A549 (cell line): ENCODE measurements at places on chromosomes 1 and 21. TPM values are rescaled to one million over a fixed set of nuclear protein-coding genes. Genes with fewer than 3 reads are reported as not detected.

DNA sequence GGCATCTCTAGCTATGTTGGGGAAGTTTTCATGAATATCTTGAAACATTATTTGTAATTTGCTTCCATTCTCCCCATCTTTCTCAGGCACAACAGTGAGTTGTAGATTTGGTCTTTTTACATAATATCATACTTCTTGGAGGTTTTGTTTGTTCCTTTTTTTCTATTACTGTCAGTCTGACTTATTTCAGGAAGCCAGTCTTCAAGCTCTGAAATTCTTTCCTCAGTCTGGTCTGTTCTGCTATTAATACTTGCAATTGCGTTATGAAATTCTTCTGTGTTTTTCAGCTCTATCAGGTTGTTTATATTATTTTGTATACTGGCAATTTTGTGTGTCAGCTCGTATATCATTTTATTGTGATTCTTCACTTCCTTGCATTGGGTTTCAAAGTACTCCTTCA is 424.6 kb upstream of the PTBP2 start:
- no peak for DNase-seq

DNA sequence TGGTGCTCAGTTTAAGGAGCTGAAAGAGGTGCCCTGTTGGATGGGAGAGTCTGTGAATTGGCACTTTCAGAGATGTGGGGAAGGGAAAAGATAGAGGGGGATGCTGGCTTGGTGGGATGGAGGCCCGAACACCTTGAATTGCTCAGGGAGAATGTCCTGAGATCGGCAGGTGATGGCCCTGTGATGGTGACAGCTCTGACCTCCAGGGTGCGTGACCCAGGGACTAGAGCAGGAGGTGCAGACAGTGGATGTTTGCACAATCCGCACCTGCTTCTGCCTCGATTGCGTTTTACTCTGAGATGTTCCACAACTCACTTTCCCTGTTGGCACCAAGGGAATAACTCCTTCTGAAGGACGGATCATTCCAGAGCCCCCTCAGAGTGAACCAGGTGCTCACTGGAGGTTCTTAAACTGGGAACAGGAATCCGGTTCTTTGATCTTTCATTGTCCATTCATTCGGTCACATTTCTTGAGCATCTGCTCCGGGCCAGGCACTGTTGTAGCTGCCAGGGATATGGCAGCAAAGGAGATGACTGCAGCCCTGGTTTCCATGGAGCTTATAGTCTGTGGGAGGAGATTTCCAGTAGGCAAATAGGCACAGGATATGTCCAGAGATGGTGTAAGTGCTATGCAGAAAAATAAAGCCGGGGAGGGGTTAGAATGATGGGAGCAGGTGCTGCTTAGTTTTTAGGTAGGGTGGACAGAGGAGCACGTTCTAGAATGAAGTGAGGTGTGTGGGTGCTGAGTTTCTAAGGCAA is 226.6 kb upstream of the TMEM51 start:
- no peak for DNase-seq

DNA sequence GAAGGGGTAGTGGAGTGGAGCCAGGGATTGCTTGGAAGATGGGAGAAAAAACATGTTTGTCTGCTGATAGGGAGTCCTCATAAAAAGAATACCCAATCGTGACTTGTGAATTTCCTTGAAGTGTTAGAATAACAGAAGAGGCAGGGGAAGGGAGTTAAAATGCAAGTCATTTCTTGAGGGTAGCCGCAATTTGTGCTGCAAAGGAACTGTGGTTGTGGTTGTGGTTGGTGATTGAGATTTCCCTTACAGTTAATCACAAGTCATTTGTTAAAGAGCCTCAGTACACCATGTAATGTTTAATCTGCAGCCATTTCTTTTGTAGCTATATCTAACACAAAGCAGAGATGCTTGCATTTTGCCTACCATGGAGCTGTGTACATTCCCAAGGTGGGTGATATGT is 38.5 kb upstream of the EGLN1 start:
- no peak for DNase-seq

GRCh38 chr1:41312991-41313645 is 48.1 kb upstream of the FOXO6 start:
- no peak for DNase-seq

DNA sequence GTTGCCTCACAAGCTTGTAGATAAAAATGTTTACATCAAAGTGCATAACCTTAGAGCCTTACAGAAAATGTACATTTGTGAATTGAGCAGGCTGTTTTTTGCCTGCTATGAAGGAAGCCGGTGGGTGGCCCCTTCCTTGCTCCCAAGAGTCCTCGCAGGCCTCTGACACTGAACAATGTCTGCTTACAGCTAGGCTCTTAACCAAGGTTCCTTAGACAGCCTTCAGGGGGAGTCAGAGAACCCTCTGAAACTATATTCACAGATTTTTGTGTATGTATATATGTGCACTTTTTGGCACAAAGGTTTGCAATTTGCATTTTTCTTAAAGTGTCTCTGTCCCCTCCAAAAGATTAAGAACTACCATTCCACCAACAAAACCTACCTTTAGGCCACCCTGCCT is 282.6 kb downstream of the BARHL2 start:
- peak; percentile 1 for DNase-seq

Gene SH2D2A
- polyA plus RNA-seq = 1.6 to 1.8 TPM (median 1.8 TPM) in 3 replicates

- no peak for DNase-seq
These were observed 107.7 kb upstream of the VANGL1 start for GRCh38 chr1:115534106-115534505.

- no peak for DNase-seq
These were observed 2.6 kb downstream of the CTSE start for GRCh38 chr1:206021008-206021625.

DNA sequence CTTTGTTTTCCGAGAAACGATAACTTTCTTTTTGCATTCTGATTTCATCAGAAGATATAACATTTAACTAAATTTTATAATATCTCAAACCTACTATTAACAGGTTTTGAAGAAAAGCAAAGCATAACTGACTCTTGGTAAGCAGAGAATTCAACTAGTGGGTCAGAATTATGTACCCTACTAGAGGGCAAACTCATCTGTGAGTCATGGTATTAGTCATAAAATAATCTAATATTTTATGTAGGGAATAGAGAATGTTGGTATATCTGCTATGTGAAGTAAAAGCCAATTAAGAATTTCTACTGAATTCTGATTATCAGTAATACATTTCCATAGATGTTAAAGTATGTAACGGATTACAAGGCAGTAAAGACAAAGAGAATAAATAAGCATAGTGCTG is 56.8 kb downstream of the USP1 start:
- no peak for DNase-seq

Gene ATF3
- 4.4 to 5.0 TPM (median 4.7 TPM) in 3 replicates for polyA plus RNA-seq

Gene AUNIP
- 5.6 to 7.3 TPM (median 6.5 TPM) in 3 replicates for polyA plus RNA-seq

DNA sequence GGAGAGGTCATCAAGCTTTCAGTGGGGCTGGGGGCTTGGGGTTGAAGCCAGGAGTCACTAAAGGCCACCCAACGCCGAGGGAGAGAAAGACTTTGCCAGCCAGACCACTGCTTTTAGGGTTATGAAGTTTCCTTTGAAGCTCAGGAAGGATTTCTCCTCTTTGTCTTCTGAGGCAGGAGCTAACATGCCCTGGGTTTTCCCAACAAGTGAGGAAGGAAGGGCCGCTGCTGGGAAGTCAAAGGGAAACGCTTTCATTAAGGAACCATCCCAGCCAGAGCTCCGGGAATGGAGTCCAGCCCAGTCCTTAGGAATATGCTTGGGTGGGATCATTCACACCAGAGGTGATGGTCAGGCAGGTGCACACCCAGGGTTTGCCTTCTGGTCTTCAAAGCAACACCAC is 436.9 kb downstream of the PRDM2 start:
- no peak for DNase-seq

DNA sequence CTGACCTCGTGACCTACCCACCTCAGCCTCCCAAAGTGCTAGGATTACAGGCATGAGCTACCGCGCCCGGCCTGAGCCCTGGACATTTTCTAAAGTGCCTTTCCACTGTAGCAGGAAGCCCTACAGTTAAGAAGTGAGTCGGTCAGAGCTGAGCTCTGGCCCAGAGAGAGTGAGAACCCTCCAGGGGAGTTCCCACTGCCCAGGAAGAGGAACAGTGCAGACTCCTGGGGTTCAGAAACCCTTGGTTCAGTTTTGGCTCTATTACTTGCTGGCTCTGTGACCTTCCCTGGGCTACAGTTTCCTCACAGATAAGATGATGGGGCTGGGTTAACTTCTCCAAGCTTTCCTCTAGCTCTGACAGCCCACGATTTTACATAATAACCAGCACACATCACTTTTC is 20.9 kb downstream of the SLC9A1 start:
- no peak for DNase-seq

DNA sequence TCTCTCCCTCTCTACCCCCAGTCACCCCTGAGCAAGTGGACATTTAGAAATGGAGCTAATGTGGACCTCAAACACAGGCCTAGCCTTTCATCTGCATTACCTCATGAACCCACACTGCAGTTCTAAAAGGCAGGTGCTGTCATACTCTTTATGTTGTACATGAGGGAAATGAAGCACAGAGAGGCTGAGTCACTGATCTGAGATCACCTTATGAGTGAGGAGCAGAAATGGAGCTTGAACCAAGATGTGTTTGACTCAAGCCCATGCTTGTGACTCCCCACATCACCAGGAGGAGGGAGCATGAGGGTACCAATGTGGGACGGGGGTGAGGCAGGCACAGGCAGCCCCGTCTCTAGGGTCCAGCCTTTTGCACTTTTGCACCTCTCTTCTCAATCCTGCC is 702.8 kb downstream of the PTPRU start:
- DNase-seq = no peak

Gene LEPROT
- 49.5 to 57.6 TPM (median 51.2 TPM) in 3 replicates for polyA plus RNA-seq

DNA sequence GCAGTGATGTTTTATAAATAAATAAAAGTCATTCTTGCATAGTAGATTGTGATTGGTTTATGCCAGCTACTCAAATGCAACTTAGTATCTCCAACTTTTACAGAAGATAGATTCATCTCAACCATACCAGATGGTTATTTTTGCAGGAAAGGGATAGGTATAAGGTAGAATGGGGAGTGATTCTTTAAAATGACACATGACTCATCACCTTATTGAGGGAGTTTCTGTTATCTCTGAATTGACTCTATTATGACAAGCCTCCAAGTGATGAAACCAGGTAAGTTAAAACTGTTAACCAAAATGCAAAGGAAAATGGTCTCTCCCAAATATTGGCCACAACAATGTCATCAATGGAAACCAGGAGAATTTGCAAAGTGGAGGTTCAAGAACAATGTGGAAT is 54.5 kb downstream of the PTPRC start:
- DNase-seq = no peak

- DNase-seq = no peak
These were observed 314.1 kb upstream of the USP25 start for GRCh38 chr21:15415541-15416261.
